ENCODE measurements at places on chromosomes 5 and 9.

- DNase-seq: no peak
Observed at GRCh38 chr5:2749514-2750025, 1.9 kb downstream of the IRX2 start.

DNA sequence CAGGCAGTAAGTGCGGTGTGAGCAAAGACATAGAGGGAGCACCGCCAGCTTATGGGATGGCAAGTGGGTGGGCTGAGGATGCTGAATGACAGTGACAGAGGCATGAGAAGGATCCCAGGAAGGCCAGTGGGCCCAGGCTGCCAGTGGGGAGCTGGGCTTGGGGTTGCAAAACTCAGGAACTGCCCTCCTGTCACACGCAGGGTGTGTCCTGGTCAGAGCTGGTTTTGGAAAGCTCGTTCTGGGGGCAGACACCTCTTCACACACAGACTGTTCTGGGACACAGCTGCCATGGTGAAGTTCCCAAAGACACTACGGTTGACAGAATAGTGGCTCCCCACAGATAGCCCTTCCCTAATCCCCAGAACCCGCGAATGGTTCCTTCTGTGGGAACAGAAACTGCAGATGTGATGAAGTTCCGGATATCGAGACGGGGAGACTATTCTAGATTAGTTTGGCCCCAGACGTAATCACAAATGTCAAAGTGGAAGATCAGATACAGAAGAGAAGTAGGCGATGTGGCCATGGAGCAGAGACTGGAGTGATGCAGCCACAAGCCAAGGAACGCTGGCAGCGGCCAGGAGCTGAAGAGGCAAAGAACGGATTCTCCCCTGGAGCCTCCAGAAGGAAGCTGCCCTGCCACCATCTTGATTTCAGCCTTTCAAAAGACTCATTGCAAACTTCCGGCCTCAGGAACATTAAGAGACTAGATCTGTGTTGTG is 159.0 kb downstream of the COL23A1 start:
- no peak for DNase-seq

DNA sequence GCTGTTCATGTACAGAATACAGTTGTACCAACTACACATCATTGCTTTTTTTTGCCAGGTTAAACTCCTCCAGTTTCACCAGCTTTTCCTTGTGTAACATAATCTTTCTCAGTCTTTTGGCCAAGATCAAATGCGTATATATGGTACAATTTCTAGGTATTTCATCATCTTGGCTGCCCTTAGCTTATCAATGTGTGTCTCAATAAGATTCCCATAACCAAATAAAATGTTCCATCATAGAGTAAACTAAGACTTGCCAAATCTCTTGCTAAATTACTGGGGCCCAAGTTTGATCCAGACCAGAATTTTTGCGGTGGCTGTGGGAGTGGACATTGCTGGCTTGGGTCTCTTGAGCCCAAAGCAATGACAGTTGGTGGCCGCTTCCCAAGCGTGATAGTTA is 24.3 kb upstream of the ERBIN start:
- DNase-seq: no peak

GRCh38 chr5:138943599-138944173 is 68.6 kb upstream of the LRRTM2 start:
- DNase-seq: no peak

- no peak for DNase-seq
Observed at GRCh38 chr9:104861397-104861796, 66.6 kb downstream of the ABCA1 start.

GRCh38 chr5:43231977-43232376 is 40.0 kb downstream of the NIM1K start:
- no peak for DNase-seq

- DNase-seq: no peak
Observed at GRCh38 chr9:84322828-84323227, 17.7 kb downstream of the SLC28A3 start.

- no peak for DNase-seq
Observed at GRCh38 chr5:107538331-107538730, 132.4 kb downstream of the EFNA5 start.

GRCh38 chr5:73436535-73437100 is 12.0 kb downstream of the FOXD1 start:
- DNase-seq: no peak
